ENCODE measurements at places on chromosomes 3 and 15.

GRCh38 chr3:31968369-31968926 lies 12.6 kb downstream of the OSBPL10 start:
- peak; percentile 13 for DNase-seq

- DNase-seq, result no peak
Measured at GRCh38 chr3:27752926-27753325, 30.8 kb upstream of the EOMES start.

DNA sequence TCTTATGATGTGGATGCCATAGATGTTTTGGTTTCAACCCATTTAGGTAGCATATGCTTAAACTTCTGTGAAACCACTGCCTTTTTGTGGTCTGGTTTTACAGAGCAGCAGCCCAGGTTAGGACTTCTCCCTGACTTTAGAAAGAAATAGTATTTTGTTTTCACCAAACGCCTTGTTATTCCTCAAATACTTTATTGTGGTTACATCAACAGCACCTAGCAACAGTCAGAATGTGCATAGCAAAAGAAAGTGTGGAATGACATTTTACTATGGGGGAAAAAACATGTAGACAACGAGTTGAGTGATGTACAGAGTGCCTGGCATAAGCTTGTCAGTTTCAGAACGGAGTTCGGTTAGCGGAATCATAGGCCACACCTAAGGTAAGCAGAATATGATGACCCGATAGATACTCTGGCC lies 159.2 kb downstream of the TPRG1 start:
- no peak for DNase-seq

- DNase-seq, result no peak
Measured at GRCh38 chr3:79414035-79414434, 353.8 kb downstream of the ROBO1 start.

- no peak for DNase-seq
Measured at GRCh38 chr15:99953886-99954285, 220.6 kb upstream of the LYSMD4 start.

DNA sequence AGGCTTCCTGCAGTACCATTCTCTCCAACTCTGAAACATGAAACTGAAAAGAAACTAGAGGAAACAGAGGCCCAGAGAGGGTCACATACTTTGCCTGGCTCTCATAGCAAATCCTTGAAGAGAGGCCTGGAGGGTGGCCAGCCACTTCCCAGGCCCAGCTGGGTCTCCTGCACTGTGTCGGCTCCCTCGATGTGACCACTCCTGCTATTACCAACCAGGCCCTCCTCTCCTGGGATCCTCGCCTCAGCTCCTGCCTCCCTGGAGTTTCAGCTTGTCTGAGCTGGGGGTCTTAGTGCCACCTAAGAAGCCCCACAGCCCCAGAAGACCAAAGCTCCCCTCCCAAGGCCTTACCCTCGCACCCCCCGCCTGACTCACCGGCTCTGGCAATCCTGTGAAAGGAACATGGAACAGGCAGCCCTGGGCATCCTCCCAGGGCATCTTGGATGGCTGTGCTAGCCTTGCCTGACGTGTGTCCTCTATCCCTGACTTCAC lies 4.6 kb downstream of the LOXL1 start:
- peak; percentile 83 for DNase-seq

DNA sequence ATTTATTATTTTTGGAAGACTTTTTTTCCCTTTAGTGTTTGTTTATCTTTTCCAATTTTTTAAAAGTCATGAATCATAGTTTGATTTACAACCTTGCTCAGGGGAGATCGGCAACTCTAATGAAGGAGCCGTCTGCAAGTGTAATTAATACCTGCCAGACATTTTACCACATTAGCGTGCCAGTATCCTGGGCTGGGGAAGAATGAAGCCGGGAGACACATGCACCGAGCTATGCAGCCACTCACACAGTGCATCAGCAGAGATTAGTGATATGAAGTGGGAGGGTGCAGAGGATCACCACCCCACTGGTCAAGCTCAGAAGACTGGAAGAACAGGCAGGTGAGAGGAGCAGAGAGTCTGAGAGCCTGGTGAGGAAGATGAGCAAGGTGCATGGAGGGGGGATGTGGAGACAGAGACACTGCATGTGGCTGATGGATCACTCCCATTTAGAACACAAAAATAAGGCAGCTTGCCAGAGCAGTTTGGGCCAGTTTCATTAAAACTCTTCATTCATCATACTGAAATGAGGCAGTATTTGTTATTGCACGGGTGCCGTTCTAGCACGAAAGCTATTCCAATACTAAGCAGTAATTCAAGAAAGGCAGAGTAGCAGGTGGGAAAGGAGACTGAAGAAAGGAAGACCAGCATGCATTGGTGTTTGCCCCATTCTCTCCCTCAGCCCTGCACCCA lies 821.6 kb downstream of the TUSC7 start:
- DNase-seq, result no peak

- no peak for DNase-seq
Measured at GRCh38 chr3:14113965-14114635, 10.6 kb downstream of the CHCHD4 start.

DNA sequence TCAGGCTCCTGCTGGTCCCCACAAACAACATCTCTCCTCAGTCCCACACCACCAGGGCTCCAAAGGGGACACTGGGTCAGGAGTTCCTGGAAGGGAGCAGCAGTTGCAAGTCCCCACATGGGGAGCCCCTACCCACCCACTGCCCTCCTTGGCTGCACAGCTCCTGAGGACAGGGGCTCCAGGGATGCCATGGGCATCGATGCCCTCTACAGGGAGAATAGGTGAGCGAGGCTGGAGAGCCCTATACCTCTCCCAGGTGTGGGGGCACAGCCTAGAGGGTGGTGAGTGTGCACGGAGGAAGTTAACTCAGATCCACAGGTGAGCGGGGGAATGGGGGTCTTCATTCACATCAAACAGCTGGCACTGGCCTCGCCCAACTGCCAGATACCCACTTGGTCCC lies 141.2 kb upstream of the LINGO1 start:
- no peak for DNase-seq

- peak; percentile 29 for DNase-seq
Measured at GRCh38 chr3:130699765-130700164, 46.9 kb downstream of the PIK3R4 start.

DNA sequence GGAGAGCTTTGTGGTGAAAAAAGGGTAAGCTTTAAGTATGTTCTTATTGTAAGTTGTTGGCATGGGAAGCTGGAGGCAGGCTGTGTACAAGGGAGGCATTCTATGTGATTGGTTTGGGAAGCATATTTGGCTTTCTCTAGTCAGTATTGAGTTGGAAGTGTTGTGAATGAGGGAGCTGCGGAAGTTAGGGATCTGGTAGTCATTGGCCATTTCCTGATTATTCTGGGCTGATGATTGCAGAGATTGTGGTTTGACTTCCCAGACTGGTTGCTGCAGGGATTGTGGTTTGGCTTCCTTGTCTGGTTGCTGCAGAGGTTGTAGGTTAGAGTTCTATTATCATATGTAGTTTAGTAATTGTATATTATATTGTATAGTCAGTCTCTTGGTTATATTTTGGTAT lies 21.0 kb downstream of the STXBP5L start:
- DNase-seq, result no peak

DNA sequence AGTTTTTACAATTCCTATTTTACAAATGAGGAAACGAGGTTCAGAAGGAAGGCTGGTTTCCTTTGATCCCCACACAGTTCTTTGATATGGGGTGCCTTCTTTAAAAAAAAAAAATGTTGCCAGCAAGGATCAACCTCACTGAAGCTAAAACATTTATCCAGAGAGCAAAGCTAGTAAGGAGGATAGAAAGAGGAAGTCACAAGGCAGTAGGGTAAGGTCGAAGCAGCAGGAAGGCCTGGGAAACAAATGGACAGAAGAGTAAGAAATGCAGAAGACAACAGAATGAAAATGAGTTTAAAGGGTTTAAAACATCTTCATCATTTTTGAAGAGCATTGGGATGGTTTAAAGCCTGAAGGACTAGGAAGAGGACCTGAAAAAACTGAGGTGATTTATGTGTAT lies 30.6 kb upstream of the CP start:
- DNase-seq, result no peak

GRCh38 chr3:99681512-99681911 lies 43.1 kb downstream of the COL8A1 start:
- no peak for DNase-seq

- no peak for DNase-seq
Measured at GRCh38 chr15:83250781-83251180, 33.7 kb downstream of the BNC1 start.

GRCh38 chr3:175127075-175127662 lies 268.0 kb downstream of the NAALADL2 start:
- DNase-seq, result no peak

DNA sequence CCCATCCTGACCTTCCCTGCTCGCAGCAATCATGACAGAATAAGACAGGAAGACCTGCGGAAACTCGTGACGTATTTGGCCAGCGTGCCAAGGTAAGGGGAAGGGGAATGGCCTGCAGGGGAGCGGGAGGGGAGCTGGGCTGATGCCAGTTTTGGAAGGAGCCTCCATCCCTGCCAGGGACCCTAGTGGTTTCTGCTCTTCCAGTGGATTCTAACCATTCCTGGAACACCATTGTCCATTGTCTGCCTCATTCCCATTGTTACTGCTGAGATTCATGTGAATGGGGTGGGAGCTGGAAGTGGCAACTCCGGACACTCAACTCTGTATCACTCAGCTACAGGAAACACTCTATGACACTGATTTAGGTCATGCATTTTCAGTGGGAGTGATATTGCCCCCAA lies 242.9 kb upstream of the ROPN1 start:
- DNase-seq, result no peak

DNA sequence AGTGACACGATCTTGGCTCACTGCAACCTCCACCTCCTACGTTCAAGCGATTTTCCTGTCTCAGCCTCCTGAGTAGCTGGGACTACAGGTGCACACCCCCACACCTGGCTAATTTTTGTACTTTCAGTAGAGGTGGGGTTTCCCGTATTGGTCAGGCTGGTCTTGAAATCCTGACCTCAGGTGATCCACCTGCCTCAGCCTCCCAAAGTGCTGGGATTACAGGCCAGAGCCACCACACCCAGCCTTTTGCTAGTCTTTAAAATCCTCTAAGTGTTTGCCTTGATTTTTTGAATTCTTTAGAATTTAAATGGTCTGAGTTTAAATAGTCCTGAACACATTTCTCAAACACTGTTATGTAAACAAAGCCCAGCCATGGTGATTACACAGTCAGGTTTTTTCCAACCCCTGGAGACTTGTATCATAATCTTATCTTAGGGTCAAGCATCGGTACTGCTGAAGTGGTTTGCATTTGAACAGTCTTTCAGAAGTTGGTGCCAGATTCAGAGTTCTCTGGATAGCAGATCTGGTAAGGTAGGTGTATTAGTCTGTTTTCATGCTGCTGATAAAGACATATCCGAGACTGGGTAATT lies 28.2 kb upstream of the PIAS1 start:
- DNase-seq, result no peak

- no peak for DNase-seq
Measured at GRCh38 chr3:190056742-190057141, 64.0 kb downstream of the P3H2 start.

- no peak for DNase-seq
Measured at GRCh38 chr3:181839039-181839915, 127.6 kb downstream of the SOX2 start.

- DNase-seq, result no peak
Measured at GRCh38 chr3:82001276-82001923, 240.0 kb upstream of the GBE1 start.

DNA sequence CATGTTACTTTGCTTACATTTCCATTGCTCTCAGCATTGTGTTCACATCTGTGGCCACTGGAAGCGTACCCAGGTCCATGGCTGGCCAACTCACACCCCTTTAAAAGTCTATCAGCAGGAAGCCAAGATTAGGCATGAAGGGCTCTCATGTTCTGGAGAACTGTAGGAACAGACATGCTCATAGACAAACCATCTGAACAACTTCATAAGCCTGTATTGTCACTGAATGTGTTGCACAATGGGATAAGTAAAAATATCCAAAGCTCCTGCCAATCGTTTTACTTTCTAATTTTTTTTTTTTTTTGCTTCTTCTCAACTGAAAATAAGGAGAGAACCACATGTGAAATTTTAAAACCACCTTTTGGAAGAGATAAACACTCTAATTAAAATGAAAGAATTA lies 6.4 kb downstream of the RPLP1 start:
- no peak for DNase-seq

- DNase-seq, result peak; percentile 47
Measured at GRCh38 chr15:52783929-52784798, 6.0 kb downstream of the ONECUT1 start.

GRCh38 chr3:71069797-71070196 lies 513.7 kb downstream of the FOXP1 start:
- peak; percentile 54 for DNase-seq

DNA sequence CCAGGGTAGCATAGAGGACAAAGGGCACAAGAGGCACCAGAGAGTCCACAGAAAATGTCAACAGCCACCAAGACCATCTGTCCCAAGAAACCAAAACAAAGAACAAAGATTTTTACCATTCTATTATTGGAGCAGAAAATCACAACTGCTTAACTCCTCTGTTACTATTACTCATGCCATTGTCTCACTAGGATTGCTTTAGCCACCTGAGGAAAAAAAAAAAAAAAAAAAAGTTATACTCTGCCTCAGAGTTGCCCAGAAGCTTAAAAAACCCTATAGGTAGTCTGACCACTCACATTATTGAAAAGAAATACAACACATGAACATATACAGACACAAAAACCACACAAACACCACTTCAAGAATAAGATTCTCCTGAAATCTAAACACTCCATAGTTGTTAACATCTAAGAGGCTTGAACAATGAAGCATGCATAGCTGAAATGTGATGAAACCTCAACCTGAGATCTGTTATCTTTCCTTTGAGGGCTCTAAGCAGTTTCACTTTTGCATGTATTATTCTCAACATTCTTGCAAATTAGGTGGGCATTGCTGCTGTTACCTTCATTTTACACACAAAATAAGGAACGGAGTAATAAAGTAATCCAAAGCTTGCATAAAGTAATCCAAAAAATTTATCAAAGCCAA lies 85.4 kb downstream of the IGSF11 start:
- no peak for DNase-seq

- DNase-seq, result no peak
Measured at GRCh38 chr15:80384432-80384831, 19.8 kb upstream of the ARNT2 start.

- DNase-seq, result no peak
Measured at GRCh38 chr3:94305835-94306611, 243.2 kb downstream of the NSUN3 start.

GRCh38 chr15:31106495-31107300 lies 5.2 kb upstream of the TRPM1 start:
- no peak for DNase-seq

GRCh38 chr3:127143172-127143571 lies 49.8 kb upstream of the PRR23E start:
- no peak for DNase-seq

- DNase-seq, result peak; percentile 90
Measured at GRCh38 chr15:53197426-53197839, 407.3 kb upstream of the ONECUT1 start.

- no peak for DNase-seq
Measured at GRCh38 chr15:50071551-50072258, 47.3 kb downstream of the ATP8B4 start.

Data from GM03348 (cell line).